ENCODE measurements at places on chromosomes 1 and 21.

- no peak for DNase-seq
Measured at GRCh38 chr1:23416964-23417363, 7.6 kb downstream of the TCEA3 start.

GRCh38 chr1:105337420-105337819 is 1587.7 kb downstream of the AMY1C start:
- no peak for DNase-seq

GRCh38 chr1:60891281-60891680 is 191.1 kb upstream of the NFIA start:
- no peak for DNase-seq

DNA sequence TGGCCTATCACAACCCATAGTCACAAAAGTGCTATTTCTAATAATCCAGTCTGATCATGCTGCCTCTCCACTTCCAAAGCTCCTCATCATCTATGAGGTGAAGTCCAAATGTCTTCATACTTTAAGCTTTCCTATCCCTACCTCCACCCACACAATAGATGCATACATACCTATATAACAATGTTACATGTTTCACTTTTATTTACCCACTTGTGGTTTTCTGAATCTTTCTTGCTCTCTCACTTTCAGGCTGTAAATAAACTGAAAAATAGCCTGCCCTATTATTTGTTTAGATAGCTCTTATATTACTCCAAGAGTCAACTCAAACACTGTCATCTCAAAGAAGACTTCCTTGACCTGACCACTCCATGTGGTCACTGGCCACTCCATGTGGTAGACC is 406.8 kb upstream of the BEND5 start:
- DNase-seq, result no peak

DNA sequence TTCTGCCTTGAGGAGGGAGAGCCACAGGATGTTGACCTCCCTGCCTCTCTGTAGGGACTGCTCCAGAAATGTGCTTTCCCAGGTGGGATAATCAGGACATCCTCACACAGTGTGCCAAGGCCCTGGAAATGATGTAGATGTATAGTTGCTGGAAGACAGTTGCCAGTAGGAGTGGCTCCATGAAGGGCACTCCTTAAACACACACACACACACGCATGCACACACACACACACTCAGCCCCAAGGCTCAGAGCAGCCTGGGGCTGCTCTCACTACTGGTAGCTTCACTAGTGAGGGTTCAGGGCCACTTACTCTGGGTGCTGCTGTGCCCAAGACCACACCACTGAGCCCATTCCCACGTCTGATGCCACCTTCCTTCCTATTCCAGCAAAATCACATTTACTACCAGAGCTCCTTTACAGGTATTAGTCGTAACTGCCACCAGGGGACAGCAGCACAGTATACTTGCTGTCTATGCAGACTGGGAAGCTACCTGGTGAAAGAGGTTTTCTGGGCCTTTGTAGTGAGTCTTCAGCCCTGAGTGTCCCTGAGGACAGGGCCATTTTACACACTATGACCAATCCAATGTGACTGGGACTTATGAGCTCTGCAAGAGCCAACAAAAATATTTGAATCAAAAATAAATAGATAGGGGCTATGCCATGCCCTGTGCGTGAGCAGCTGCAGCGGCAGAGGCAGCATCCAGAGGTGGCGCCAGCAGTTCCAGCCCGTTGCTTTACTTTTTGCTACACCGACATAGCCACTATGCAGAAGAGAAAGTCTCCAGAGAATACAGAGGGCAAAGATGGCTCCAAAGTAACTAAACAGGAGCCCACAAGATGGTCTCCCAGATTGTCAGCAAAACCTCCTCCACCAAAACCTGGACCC is 15.0 kb downstream of the CRNN start:
- no peak for DNase-seq

DNA sequence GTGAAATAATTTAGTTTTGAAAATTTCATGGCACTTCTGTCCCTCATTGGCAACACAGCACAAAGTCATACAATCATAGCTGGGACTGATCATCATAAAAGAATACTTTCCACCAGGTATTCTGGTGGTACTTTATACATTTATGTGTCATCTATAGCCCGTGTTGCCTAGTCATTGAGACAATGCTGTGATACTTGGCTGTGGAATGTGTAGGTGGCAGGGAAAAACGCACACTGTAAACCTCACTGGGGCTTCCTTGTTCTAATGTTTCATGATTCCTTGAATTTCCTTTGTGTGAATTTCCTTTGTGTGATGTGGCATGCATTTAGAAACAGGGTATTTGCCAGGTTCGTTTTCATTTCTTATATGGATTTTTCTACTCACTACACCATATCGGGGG is 118.3 kb downstream of the FMN2 start:
- no peak for DNase-seq

- DNase-seq, result no peak
Measured at GRCh38 chr1:59678493-59679228, 136.1 kb upstream of the HOOK1 start.
